ENCODE measurements at places on chromosomes 6 and 20. TPM values are rescaled to one million over a fixed set of nuclear protein-coding genes. Genes with fewer than 3 reads are reported as not detected.

- H3K4me1 ChIP-seq: no peaks in the 10 kb centered on the region
- no peak for DNase-seq
Observed at GRCh38 chr6:22208026-22208425, 88.8 kb downstream of the PRL start.

FAM162B gene
- 4.2 TPM for total RNA-seq

DNA sequence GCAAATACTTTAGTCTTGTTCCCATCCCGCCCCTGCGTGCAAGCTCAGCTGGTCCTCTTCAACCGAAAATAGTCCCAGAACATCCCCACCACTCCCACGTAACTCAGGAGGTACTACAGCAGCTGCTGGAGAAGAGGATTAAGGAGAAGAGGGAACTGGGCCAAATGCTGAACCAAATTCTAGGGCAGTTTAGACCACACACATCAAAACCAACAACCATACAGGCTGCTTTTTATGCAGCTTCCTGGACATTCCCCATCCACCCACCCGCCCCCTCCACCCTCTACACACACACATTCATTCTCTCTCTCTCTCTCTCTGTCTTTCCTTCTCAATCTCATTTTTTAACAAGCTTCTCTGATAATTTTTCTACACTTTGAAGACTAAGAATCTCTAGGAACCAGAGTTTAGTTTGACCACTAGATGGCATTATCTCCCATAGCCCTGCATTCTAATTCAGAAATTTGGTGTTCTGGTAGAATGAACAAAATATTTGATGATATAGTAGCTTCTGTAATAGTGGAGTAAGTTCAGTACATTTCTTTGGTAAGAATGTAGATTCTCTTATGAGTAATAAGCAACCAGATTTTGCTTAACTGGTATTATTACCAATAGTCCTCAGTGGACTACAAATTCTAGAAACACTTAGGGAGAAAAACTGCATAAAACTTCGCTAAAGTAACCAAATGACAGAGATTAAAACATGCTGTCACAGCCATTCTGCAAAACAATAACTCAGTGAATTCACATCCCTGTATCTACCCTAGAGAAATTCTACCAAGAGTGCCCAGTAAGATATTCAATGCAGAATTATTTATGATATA lies 52.1 kb upstream of the BEND6 start:
- H3K4me3 ChIP-seq: peak overlapping the region; percentile 26
- no peaks in the 10 kb centered on the region for H3K36me3 ChIP-seq
- H3K4me1 ChIP-seq: peaks cover 12% of the 10 kb centered on the region
- no peaks in the 10 kb centered on the region for H3K27me3 ChIP-seq
- no peak for DNase-seq

DNA sequence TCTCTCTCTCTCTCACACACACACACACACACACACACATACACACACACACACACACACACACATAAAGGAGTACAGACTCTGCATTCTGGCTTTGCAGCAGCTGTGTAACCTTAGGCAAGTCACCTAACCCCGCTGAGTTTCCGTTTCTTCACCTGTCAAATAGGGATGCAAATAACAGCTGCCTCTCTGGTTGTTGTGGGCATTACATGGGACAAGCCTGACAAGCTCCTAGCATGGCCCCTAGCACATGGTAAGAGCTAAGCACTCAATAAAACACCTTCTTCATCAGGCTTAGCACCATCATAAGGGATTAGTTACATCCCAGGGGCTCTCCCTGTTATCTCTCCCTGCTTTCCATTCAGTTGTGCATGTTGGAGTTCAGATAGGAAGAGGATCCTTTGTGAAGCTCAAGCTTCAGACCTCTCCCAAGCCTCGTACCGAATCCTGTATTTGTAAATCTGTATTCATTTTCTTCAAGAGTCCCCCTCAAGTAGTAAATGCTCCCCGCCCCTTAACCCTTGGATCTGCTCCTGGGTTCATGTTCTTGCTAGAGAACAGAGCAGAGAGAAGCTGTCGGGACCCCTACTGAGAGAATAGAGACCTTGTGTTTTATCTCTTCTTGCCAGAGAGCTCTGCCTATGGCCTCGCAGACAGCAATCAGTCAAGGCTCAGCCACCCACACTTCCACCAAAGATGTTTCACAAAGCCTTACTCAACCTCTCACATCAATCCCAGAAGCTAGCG lies 2.2 kb downstream of the SLC13A3 start:
- peaks cover 10% of the 10 kb centered on the region for H3K4me1 ChIP-seq
- no peak overlapping the region for H3K4me3 ChIP-seq

- DNase-seq: no peak
- no peak overlapping the region for H3K27ac ChIP-seq
- H3K27me3 ChIP-seq: no peaks in the 10 kb centered on the region
- H3K4me1 ChIP-seq: no peaks in the 10 kb centered on the region
- H3K4me3 ChIP-seq: no peak overlapping the region
Observed at GRCh38 chr6:133368664-133369063, 127.5 kb downstream of the EYA4 start.

DNA sequence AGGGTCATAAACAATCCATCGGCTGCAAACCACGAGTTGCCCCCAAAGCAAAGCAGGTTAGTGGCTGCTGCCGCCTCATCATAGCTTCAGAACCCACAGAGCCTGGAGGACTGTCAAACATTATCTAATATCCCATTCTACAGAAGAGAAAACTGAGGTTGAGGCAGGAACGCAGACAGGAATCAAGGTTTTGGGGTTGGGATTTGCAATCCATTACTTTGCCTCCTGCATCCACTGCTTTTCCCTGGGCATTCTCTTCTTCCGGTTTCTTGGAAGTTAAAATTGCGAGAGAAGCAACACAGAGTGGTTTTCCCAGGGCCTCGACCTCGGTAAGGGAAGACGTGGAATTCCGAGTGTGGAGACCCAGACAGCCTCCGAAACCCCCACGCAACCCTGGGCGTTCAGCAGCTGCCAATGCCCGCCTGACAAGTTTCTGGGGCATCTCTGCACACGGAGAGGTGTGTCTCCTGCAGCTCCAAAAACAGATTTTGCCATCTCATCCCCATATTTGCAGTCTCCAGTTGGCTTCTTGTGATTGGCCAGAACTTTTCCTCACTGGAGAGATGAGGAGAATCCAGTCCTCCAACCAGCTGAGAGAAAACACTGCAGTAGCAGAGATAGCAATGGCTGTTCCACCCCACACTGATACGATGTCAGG lies 45.5 kb upstream of the SNAP25 start:
- H3K27me3 ChIP-seq: peaks cover 9% of the 10 kb centered on the region
- no peak for DNase-seq
- no peaks in the 10 kb centered on the region for H3K36me3 ChIP-seq

FAXC gene
- 41.7 TPM for total RNA-seq

EFCAB8 gene
- 0.92 TPM for total RNA-seq

APCDD1L gene
- total RNA-seq: 0.58 TPM

DNA sequence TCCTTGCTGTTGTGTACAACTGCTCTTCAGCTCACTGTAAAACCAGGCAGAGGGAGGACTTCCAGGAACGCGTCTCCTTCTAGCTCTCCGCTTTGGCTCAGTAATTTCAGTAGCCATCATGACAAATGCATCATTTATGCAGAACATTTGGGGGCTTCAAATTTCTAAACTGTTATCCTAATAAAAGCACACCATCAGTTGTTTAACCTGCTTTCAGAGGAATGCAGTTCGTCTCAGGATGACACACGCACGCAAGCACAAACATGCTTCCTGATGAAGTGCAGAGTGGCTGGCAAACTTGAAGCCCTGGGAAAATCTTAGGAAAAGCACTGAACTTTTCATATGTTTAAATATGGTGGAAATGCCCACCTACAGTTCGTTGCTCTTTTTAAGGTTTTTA lies 24.4 kb downstream of the SLC22A23 start:
- H3K36me3 ChIP-seq: no peaks in the 10 kb centered on the region
- no peak for DNase-seq
- H3K27ac ChIP-seq: no peak overlapping the region
- no peaks in the 10 kb centered on the region for H3K27me3 ChIP-seq

DNA sequence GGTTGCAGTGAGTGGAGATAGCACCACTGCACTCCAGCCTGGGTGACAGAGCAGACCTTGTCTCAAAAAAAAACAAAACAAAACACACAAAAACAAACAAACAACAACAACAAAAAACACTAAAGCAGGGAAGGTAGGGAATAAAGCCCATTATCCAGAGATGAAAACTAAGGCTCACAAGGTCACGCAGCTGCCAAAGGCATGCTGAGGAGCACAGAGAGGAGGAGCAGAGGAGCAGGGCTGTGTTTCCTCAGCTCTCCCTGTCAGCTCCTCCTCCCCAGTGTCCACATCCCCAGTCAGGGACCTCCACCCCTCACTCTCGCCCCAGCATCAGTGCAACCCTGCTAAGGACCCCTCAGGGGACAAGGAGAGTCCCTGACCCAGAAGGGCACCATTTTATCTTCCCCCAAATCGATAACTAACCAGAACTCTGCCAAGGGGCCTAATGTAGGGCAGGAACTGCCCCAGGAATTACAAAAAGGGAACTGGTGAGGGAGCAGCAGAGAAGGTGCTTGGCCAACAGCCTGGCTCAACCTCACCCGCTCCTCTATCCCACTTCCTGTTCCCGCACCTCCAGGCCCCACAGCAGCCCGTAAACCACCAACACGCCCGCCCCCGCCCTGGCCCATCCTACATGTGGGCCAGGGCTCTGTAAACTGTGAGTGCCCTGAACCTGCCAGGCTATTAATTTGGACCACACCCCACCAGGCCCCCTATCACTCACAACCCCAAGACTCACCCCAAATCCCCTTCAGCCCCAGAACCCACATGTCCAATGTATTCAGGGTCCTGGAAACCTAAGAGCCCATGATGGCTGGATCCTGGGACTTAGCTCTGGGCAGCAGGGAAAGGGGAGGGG lies 9.0 kb downstream of the TEAD3 start:
- peak overlapping the region; percentile 18 for H3K4me3 ChIP-seq
- peak overlapping the region; percentile 100 for H3K27ac ChIP-seq
- peaks cover 22% of the 10 kb centered on the region for H3K36me3 ChIP-seq
- peaks cover 76% of the 10 kb centered on the region for H3K4me1 ChIP-seq
- DNase-seq: no peak

DNA sequence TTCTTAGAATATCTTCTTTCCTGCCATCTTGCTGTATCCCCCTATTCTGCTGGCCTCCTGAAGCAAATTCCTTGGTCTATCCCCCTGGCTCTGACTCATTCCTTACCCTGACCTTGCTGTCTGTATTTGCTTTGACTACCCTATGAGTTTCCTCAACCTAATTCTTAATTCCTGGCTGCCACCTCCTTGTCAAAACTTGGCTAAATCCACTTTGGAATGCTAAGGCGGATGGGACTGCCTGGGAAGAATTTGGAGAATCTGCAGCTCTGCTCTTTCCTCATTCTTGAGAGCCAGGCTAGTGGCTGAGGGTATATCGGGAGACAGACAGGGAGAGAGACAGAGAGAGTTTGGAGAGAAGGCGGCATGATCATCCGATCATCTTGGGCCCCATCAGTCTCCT lies 24.4 kb downstream of the CAP2 start:
- H3K27me3 ChIP-seq: no peaks in the 10 kb centered on the region
- H3K4me3 ChIP-seq: peak overlapping the region; percentile 12
- H3K4me1 ChIP-seq: peaks cover 53% of the 10 kb centered on the region
- no peaks in the 10 kb centered on the region for H3K36me3 ChIP-seq
- no peak for DNase-seq

DNA sequence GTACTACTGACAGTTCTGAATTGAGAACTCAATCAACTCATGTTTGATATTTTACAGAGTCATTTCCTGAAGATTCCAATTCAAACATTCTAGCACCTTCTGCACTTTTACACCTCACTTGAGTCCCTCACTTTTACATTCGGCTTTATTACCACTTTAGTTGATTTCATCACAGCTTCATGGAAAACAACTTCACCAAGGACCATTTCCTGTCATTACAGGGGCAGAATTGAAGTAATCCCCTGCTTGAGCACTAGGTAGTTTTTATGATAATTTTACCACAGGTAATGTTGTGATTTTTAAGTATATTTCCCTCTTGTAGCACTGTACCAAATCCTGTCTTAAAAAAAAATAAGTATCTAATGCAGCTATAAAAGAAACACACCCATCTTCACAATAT lies 312.9 kb downstream of the BTBD9 start:
- no peaks in the 10 kb centered on the region for H3K27me3 ChIP-seq
- no peak overlapping the region for H3K4me3 ChIP-seq
- no peak overlapping the region for H3K27ac ChIP-seq
- no peaks in the 10 kb centered on the region for H3K4me1 ChIP-seq
- DNase-seq: no peak

DNA sequence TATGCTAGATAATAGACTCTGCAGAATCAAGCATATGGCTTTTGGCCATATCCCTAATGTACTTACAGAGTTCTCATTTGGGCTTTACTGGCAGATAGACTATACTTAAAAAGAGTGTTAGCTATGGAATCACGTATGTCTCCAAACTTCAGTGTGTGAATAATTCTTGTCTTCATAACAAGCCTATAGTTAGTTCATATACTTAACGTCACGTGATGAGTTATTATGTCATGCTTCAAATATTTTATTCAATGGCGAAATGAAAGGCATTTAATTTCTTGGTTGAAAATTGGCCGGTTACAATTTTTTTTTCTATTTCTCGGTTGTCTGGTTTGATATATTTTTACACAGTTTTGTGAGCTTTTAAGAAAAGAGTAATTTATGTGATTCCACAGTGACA lies 62.7 kb downstream of the MEI4 start:
- DNase-seq: no peak
- H3K27ac ChIP-seq: no peak overlapping the region

TXLNB gene
- 3.5 TPM for total RNA-seq

HLA-A gene
- 610 TPM for total RNA-seq

PCED1A gene
- 15.1 TPM for total RNA-seq

CCN6 gene
- not detected for total RNA-seq

GRCh38 chr6:64230530-64230929 lies 594.9 kb downstream of the PHF3 start:
- no peak overlapping the region for H3K4me3 ChIP-seq
- no peak for DNase-seq
- H3K27me3 ChIP-seq: no peaks in the 10 kb centered on the region
- no peaks in the 10 kb centered on the region for H3K4me1 ChIP-seq
- no peak overlapping the region for H3K27ac ChIP-seq

- H3K4me1 ChIP-seq: peaks cover 43% of the 10 kb centered on the region
- H3K27ac ChIP-seq: no peak overlapping the region
- no peaks in the 10 kb centered on the region for H3K36me3 ChIP-seq
Observed at GRCh38 chr20:10594296-10594868, 79.4 kb downstream of the JAG1 start.

GRCh38 chr6:16519265-16520242 lies 241.7 kb downstream of the ATXN1 start:
- no peaks in the 10 kb centered on the region for H3K27me3 ChIP-seq
- H3K4me1 ChIP-seq: peaks cover 14% of the 10 kb centered on the region
- DNase-seq: no peak
- H3K36me3 ChIP-seq: no peaks in the 10 kb centered on the region

DNA sequence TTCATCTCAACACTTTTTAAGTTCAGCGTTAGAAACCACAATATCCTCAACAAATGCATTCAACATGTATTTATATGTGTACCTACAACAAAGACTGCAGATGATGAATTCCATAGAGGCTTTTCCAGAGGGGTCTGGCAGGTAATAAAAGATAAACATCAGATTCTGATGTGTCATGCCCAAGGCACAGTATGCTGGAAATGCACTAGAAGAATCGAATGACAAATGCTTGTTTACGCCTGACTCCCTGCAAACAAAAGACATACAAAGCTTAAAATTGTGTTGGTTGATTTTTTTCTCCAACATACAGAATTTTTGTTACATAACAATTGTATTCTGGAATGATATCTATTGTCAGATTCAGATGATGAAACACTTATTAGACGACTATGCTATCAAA lies at the start of gene LGSN:
LGSN (minus strand) TSS at position 45 of the 400 bp plus-strand sequence; CDS start at position 5, 40 bp downstream.
- peaks cover 3% of the 10 kb centered on the region for H3K27me3 ChIP-seq
- no peaks in the 10 kb centered on the region for H3K4me1 ChIP-seq
- H3K4me3 ChIP-seq: no peak within 1 kb of the TSS
- no peak for DNase-seq

All from esophagus muscularis mucosa (tissue), 4 donors.